Activated T-helper 1 cell treated with anti-CD3 and anti-CD28 coated beads, Interleukin-2, amount 50 U/mL, for 16 hours (primary cell): ENCODE measurements at places on chromosomes 5 and 9.
A peak's percentile ranks its signal among the peaks of the same experiment; 100 is the strongest.

DNA sequence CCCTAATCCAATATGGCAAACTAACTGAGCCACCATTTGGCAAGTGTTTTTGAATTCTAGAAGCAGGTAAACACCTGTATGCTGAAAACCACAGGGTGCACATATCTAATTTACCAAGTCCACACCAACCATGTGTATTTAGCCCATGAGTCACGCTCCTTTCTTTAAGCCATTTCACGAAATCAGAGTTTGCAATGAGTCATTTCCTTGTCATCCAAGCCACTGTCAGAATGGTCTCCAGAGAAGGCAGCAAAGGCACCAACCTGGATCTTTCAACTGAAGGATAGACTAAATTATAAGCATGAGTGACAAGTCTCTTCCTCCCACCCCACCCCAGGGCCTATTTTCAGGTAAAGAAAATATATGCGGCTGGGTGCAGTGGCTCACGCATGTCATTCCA is 110.0 kb downstream of the PAX5 start:
- DNase-seq, result no peak

- no peak for DNase-seq
Observed at GRCh38 chr5:143198332-143198731, 205.2 kb downstream of the NR3C1 start.

GRCh38 chr5:149325166-149325735 is 20.0 kb upstream of the GRPEL2 start:
- no peak for DNase-seq

GRCh38 chr5:107855171-107855570 is 184.4 kb upstream of the EFNA5 start:
- DNase-seq, result no peak

GRCh38 chr9:5832538-5833529 is at the start of gene ERMP1:
Gene ERMP1, minus strand, starts transcription at chr9:5833117. Its CDS starts 90 bp downstream, at chr9:5833027.
- peak; percentile 86 for DNase-seq

DNA sequence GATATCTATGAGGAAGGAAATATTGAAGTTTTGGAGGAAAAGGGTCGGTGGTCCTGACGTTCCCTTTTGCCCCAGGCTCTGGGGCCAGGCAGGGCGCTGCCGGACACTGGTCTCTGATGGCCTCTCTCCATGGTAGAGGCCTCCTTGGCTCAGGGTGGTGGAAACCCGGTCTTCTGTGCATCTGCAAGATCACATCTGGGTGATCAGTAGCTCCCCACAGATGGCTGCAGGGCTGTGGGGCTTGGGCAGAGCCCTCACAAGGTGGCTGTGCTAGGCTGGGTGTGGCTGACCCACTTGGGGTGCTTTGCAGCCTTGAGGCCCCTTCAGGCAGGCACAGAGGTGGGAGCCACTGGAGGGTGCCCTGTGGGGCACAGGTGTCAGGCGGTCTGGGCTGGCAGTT is 53.9 kb upstream of the RNU6ATAC start:
- DNase-seq, result no peak
